ENCODE measurements at places on chromosomes 11 and 22.
A peak's percentile ranks its signal among the peaks of the same experiment; 100 is the strongest.

DNA sequence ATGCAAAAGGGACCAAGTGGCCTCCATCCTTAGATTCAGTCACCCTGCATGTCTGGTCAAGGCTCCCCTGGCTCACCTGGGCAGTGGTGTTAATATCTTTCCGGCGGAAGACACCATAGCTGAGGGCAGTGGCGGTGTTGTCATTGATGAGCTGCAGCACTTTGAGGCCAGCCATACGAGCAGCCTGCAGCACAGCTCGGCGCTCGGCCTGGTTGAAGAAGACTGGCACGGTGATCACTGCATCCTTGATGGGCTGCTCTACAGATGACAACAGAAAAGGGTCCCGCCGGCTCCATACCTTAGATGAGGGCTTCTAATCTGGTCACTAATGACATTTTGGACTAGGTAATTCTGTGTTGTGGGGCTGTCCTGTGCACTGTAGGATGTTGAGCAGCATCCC, 2.6 kb downstream of the HYOU1 start:
- H3K4me3 ChIP-seq: no peak overlapping the region
- DNase-seq: no peak
- H3K4me1 ChIP-seq: peaks cover 12% of the 10 kb centered on the region
- no peaks in the 10 kb centered on the region for H3K27me3 ChIP-seq

GRCh38 chr11:92453055-92453454, 228.4 kb downstream of the FAT3 start:
- H3K4me1 ChIP-seq: no peaks in the 10 kb centered on the region
- no peak overlapping the region for H3K4me3 ChIP-seq
- no peak for DNase-seq
- H3K36me3 ChIP-seq: no peaks in the 10 kb centered on the region
- H3K27me3 ChIP-seq: no peaks in the 10 kb centered on the region

GRCh38 chr11:2681408-2682145, 18.2 kb downstream of the KCNQ1OT1 start:
- H3K4me1 ChIP-seq: no peaks in the 10 kb centered on the region
- H3K27me3 ChIP-seq: no peaks in the 10 kb centered on the region
- peak; percentile 30 for DNase-seq
- H3K27ac ChIP-seq: no peak overlapping the region
- no peak overlapping the region for H3K4me3 ChIP-seq

DNA sequence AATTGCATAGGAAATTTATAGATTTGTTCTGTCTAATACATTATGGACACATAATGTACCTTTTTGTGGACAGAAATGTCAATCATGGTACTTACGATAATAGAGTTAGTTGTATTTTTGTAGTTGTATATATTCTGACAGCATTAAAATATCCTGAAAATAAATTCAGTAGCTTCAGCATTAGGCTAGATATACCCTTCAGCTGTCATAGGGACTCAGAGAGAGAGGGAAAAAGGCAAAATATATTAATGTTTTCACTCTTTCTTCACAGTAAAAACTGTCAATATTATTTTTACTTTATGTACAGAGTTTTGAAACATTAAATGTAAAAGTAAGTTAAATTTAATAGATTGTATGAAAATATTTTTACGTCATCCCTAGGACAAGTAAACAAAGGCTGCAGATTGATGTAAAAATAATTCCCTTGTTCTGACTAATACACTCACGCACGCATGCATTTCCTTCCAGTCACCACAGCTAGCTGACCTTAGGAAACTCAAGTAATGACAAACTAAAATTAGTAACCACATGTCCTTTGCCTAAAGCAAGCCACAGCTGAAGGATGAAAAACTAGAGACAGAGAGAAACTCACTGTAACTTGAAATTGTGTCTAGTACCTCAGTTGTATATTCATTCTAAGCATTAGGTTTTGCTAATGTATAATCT, 104.7 kb upstream of the CARD18 start:
- no peaks in the 10 kb centered on the region for H3K36me3 ChIP-seq
- no peaks in the 10 kb centered on the region for H3K4me1 ChIP-seq
- no peak overlapping the region for H3K27ac ChIP-seq
- no peak for DNase-seq
- H3K27me3 ChIP-seq: no peaks in the 10 kb centered on the region

- DNase-seq: no peak
- no peak overlapping the region for H3K27ac ChIP-seq
- no peaks in the 10 kb centered on the region for H3K27me3 ChIP-seq
- no peaks in the 10 kb centered on the region for H3K36me3 ChIP-seq
- no peaks in the 10 kb centered on the region for H3K4me1 ChIP-seq
- H3K4me3 ChIP-seq: no peak overlapping the region
These were observed 257.4 kb upstream of the DDI1 start for GRCh38 chr11:103779054-103779453.

- H3K27ac ChIP-seq: peak overlapping the region; percentile 56
- no peak overlapping the region for H3K4me3 ChIP-seq
- H3K27me3 ChIP-seq: no peaks in the 10 kb centered on the region
- DNase-seq: no peak
- peaks cover 5% of the 10 kb centered on the region for H3K4me1 ChIP-seq
- H3K36me3 ChIP-seq: no peaks in the 10 kb centered on the region
These were observed 20.4 kb downstream of the C22orf23 start for GRCh38 chr22:37932821-37933578.

- no peak overlapping the region for H3K27ac ChIP-seq
- H3K36me3 ChIP-seq: no peaks in the 10 kb centered on the region
- DNase-seq: no peak
- H3K27me3 ChIP-seq: no peaks in the 10 kb centered on the region
- no peak overlapping the region for H3K4me3 ChIP-seq
These were observed 147.8 kb downstream of the PKNOX2 start for GRCh38 chr11:125312391-125312790.

- H3K27ac ChIP-seq: no peak overlapping the region
- no peaks in the 10 kb centered on the region for H3K36me3 ChIP-seq
- no peaks in the 10 kb centered on the region for H3K27me3 ChIP-seq
- peaks cover 10% of the 10 kb centered on the region for H3K4me1 ChIP-seq
- H3K4me3 ChIP-seq: no peak overlapping the region
These were observed 51.3 kb upstream of the PRDM11 start for GRCh38 chr11:45094958-45095690.

DNA sequence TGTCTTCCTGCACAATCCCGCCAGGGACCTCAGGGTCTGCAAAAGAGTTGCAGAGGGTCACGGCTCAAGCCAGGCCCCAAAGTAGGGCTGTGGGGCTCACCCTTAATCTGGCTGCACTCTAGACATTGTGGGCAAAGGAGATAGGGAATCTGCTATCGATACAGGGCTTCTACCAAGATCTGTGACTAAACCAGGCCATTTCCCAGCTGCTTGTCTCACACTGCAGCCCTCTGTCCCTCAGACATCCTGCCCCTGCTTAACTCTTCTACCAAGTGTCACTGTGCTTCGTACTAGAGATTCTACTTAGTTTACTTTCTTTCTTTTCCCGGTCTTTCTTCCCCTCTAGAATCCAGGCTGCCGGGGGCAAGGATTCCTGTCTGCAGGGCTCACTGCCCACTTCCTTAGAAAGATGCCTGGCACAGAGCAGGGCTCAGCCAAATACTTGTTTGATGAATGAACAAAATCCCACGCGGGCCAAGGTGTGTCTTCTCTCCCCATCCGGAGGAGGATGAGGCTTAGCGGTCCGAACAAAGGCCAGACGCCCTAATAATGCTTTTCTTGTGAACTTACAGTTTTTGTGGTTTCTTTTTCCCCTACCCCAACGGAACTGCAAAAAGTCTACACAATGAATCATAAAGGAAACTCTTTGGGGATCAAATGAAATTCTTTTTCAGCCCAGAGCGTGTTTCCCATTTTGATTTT, 61.3 kb upstream of the ANO1 start:
- H3K4me3 ChIP-seq: no peak overlapping the region
- no peaks in the 10 kb centered on the region for H3K4me1 ChIP-seq
- H3K27me3 ChIP-seq: no peaks in the 10 kb centered on the region
- DNase-seq: no peak

DNA sequence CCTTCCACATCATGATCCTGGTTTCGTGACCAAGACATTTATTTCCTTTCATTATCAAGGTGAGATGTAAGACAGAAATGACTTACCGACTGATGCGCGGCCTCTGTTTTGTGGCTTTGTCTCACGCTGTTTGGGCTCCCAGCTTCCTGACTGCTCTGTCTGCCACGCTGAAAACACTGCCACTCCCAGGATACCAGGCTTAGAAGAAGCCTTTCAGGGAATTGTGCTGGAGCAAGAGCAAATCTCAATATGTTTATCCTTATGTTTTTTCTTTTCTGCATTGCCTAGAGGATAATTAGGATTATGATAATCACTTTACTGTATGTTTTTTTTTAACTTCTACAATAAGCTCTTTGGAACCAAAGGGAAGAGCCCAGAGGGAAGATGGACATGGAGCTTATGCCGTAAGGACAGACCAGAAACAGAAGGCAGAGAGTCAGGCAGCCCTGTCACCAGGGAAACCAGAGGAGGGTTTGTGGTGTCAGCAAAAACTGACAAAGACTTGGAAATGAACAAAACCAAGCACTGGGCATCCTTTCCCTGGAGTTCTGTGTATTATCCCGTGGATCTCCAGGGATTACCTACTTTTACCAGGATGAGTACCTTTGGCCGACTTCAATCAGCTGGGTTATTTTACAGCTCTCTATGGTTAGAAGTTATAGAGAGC, 68.2 kb upstream of the ISX start:
- H3K27me3 ChIP-seq: no peaks in the 10 kb centered on the region
- no peak for DNase-seq
- no peak overlapping the region for H3K27ac ChIP-seq
- no peaks in the 10 kb centered on the region for H3K36me3 ChIP-seq
- H3K4me1 ChIP-seq: no peaks in the 10 kb centered on the region
